ENCODE measurements at places on chromosomes 2 and 18.

DNA sequence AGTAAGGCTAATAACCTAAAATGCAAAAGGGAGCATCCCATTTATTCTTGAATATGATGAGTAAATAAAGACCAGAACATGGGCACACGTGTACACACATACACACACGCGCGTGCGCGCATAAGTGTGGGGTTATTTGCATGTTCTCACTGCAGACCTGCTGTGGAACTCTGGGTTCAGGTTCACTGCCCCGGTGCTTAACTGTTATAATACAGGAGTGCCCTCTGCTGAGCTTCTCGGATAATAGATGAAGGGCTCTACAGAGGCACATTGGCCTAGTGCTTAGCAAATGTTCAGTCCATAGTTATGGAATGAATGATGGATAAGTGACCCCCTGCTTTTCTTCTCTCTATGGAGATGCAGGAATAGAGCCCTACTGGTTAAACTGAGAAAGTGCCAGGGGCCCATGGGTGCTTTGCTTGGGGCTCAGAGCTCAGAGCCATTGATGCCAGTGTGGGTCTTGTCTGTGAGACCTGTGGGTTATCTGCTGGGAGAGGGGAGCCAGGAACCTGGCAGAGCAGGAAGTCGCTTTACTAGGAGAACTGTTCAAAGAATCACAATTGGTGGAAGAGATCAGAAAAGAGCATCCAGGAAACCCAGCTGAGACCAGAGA, 3.6 kb upstream of the ARL4C start:
- DNase-seq, result peak; percentile 78

- DNase-seq, result no peak
These were observed 22.7 kb downstream of the PTPN4 start for GRCh38 chr2:119782308-119783027.

- no peak for DNase-seq
These were observed 8.5 kb upstream of the SP140L start for GRCh38 chr2:230318190-230319121.

- DNase-seq, result no peak
These were observed 38.2 kb downstream of the UBR3 start for GRCh38 chr2:169865492-169865891.
